Trophoblast cell (in vitro differentiated cells and primary cell): ENCODE measurements at places on chromosomes 2 and 18.

DNA sequence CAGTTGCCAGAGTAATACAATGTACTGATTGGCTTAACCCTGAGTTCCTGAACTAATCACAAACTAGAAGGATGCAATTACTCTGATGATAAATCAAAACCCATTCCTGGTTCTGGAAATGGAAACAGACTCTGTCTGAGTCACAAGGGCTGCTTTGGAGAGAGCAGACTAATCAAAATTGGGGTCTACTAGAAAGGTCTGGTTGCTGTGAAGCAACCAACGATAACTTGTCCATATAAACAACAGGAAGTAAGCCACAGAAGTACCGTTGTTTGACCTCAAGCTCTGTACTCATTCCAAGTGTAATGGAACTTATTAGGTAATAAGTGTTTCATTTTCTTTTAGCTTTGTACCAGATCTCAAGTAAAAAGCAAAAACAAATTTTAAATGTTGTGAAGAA lies 49.7 kb downstream of the RASGRP3 start:
- DNase-seq, result no peak

DNA sequence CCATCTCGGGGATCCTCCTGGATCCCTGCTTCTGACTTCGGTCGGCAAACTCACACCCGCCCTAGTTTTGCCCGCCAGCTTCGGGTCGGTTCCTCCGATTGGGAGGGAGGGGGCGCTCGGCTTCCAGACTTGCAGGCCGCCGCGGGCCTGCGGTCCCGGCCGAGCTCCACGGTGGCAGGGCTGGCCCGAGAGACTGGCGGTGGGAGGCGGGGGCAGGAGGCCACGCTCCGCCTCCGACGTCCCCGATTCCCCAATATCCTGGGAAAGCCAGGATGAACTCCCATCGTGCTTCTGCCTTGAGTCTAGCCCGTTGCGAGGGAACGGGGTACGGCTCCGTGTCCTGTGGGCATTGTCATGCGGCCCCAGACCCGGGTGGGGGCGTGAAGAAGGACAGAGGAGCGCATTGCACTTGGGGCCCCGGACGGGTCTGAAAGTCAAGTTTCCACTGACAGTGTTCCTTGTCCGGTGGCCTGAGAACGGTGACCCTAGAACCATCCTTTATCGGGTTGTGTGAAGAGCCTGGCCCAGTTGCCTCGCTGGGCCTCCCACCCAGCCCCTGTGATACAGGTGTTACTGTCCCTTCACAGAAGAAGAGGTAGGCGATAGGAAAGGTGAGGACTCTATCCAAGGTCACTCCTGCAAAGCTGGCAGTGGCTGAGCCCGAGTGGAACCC lies 2.4 kb upstream of the INHBB start:
- DNase-seq, result peak; percentile 64

DNA sequence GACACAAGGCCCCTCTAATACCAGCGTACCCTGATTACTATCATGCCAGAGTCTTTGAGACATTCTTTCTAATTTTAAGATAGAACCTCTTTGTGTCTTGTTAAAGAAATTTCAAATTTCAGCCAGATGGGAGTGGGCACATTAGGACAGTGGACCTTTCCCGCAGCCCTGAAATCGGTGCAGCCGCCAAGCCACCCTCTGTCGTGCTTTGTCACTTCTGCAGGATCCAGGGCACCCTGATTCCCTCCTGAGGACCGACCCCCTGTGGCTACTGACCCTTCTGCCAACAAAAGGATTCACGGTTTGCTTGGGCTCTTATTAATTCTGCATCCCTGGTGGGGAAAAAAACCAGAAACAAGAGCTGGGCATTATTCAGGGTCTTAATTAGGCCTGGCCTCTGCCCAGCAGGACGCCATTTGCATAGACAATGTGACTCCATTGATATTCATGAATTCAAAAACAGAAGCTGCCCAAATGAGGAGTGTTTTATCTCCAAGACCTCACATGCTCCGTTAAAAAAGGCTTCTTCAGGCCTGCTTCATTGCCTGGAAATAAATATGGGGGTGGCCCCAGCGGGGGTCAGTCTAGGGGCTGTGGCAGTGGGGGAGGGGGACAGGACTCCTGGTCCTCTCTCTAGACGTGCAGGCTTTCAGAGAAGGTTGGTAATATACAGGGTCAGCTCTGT lies 116.9 kb downstream of the ALPK2 start:
- DNase-seq, result no peak

- no peak for DNase-seq
Observed at GRCh38 chr2:17593841-17594491, 53.5 kb downstream of the VSNL1 start.
